RWPE1 (cell line): ENCODE measurements at places on chromosomes 3 and 15.

- peak; percentile 73 for DNase-seq
Observed at GRCh38 chr3:30502742-30503073, 103.7 kb upstream of the TGFBR2 start.

DNA sequence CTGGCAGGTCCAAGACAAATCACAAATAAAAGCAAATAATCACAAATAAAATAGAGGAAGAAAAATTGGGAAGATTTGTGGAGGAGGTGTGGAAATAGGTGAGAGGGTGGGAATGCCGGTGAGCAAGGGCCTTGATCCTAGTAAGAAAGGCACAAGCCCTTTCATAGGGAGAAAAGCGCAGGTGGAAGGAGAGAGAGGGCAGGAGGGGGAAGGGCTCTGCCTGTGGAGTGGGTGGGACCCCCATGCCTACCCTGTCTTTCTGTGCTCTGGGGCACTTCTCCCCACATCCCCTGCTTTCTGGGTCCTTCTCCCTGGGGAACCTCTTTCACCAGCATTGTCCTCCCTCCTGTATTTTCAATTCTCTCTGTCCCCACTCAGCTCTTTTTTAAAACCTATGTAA, 711 bp upstream of the TGM5 start:
- DNase-seq: no peak

- no peak for DNase-seq
Observed at GRCh38 chr3:187978433-187979011, 175.4 kb upstream of the LPP start.

- no peak for DNase-seq
Observed at GRCh38 chr15:92907896-92908712, 8.0 kb downstream of the CHD2 start.

DNA sequence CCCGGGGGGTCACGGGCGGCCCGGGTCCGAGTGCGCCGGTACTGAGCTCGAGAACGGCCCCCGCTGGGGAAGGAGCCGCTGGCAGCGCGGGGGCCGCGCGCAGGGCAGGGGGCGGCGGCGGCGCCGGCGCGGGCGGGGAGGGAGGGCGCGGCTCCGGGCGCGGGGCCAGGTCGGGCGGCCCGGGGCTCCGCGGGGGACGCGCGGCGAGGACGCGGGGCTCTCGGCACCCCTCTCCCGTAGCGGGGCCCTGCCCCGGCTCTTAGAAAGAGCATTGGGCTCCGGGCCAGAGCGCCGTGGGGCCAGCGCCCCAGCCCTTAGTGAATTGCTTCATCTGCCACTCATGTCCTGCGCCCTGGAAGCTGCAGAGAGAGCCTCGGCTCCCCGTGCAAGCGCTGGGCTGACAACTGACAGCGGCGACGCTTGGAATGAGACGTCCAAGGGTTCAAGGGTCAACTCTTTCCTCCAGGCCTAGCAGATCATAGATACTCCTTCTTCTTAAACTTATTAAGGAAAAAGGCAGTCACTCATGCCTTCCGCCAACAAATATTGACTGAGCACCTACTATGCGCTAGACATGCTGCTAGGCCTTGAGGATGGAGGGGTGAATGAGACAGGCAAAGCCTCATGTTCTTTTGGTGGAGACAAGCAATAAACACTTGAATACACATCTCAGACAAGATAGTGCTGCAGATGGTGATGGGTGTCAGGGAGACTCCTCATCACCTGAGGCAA, 140.8 kb downstream of the SMAD6 start:
- peak; percentile 50 for DNase-seq

DNA sequence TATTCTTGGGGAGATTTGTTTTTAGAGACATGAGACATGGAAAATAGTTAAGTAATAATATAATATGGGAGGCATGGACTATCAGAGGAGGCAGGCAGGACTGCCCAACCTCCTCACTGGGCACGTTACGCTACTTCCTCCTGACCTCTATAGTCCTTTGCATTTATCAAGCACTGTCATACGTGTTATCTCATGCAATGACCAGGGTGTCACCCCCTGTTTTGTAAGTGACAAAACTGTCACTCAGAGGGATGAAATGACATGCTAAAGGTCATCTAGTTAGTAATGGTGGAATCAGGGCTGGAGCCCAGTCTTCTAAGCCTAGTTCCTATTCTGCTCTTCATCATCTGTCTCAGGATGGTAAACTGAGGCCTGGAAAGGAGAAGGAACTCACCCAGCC, 66.7 kb downstream of the ST6GAL1 start:
- DNase-seq: no peak
